ENCODE measurements at places on chromosomes 4 and X. TPM values are rescaled to one million over a fixed set of nuclear protein-coding genes. Genes with fewer than 3 reads are reported as not detected.

DNA sequence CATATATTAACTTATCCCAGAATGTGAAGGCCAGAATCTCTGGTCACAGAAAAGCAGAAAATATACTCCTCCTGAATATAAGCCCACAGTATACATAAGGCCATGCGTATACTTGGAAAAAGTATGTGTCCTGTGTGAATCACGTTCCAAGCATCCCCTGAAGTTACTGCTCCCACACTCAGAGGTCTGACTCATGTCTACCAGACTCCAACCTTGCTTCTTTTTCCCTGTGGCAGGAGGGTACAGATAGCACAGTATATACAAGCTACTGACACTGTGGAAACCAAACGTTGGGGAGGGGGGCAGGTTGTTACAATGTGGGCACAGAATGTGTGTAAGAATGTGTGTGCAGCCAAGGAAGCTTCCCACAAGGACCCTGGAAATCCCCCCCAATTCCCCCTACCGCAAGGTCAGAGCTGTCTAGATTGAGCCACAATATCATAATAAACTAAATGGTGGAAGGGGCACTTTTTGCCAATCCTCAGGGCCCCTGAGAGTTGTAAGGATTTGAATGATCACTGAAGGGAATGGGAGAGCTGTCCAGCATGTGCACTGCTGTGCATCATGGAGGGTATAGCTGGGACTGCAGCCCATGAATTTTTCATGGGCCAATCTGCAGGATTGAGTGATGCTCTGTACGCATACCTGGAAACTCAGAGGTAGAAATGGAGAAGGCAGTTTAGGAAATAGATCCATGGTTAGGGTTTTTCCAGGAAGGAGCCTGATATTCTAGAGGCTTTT, 7.4 kb upstream of the RELL1 start:
- peak; percentile 78 for DNase-seq

GRCh38 chrX:111167334-111167733, 71.3 kb downstream of the PAK3 start:
- no peak for DNase-seq

GRCh38 chr4:107931775-107932321, 499 bp downstream of the CYP2U1 start:
- DNase-seq: no peak

- DNase-seq: no peak
Observed at GRCh38 chr4:105107095-105107856, 39.4 kb upstream of the TET2 start.

GRCh38 chr4:10530137-10530786, 73.0 kb upstream of the ZNF518B start:
- DNase-seq: no peak

GRCh38 chr4:170386511-170386910, 296.8 kb upstream of the AADAT start:
- no peak for DNase-seq

- no peak for DNase-seq
Observed at GRCh38 chr4:97027728-97028410, 1115.4 kb downstream of the STPG2 start.

GRCh38 chr4:6258741-6259140, 10.9 kb upstream of the WFS1 start:
- DNase-seq: no peak

GRCh38 chr4:142383800-142384470, 462.2 kb downstream of the INPP4B start:
- DNase-seq: peak; percentile 80

GRCh38 chrX:67338262-67338661, 205.6 kb upstream of the AR start:
- no peak for DNase-seq

DNA sequence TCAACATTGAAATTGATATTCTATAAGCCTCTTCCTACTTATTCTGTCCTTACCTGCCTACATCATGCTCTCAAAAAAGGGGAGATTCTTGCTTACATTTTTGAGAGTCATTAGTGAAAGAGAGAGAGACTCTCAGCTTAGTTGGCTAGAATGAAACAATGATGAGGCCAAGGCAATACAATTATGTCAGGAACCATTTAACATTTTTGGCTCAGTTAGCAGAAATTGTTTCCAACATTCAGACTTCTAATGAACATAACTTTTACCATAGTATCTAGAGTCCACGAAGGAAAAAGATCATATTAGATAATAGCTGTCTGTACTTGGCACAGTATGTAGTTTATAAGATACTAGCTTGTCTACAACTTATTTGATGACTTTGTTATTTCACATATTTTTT, 263.7 kb upstream of the ARX start:
- DNase-seq: no peak

DNA sequence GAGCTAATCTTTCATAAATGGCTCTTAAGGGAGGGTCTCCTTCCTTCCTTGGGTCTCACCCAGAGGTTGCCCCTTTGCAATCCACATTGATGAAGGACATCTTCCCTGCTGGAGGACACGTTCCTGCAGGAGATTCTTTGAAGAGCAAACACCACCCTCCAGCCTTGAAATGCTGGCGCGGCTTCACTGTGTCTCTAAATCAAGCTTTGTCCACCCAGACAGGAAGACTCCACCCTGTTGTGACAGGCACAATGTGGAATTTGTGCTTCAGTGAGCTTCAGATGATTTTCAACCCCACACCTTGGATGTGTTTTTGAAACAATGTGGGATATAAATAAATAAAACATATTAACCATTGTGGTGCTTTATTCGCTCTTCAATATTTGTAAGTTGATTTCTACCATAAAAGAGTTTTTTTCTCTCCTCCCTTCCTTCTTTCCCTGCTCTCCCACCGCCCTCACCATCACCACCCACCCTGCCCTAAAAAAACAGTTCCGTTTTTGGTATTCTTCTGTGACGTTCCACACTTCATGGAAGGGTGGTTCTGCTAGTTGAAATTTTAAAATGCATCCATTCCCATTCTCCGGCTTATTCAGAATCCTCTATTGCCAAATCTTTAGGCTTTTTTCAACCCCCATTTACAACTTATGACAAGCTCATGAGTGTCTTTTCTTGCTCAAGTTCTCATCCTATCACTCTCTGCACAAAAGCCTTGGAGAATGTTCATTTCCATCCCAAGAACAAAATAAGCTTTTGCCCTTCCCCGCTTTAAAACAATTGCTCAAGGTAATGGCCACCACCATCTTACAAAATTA, 264.3 kb downstream of the RAPGEF2 start:
- DNase-seq: peak; percentile 9

- DNase-seq: peak; percentile 31
Observed at GRCh38 chrX:56812515-56813105, 83.6 kb downstream of the NBDY start.

DNA sequence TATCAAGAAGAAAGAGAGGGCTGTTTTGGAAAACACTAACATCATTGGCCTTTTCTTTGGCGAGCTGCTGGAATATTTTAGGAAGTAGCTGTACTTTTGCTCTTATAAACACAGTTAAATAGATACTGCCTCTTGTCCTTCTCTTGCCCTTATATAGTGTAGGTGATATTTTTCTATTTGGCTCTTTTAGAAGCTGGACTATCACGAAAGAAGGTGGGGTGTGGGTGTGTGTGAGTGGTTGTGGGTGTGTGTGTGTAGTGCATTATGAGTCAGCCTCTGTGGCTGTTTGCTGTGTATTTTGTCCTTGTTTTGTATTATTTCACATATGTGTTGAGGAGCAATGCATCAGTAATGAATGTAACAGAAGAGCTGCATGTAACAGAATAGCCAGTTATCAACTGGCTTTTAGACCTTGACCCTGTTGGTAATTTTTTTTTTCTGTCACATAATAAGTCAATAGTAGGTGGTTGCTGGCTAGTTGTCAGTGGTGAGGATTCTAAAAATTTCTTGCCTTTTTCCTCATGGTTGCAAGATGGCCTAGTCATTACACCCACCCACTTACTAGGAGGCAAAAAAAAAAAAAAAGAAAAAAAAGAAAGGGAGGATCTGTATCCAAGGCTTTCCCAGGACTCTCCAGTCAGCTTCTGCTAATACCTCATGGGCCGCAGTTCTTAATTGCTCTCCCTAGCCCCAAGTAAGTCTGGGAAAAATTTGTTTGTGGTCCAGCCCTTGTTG, 23.8 kb downstream of the ARHGAP10 start:
- peak; percentile 26 for DNase-seq

- no peak for DNase-seq
Observed at GRCh38 chrX:73069365-73070035, 9.8 kb downstream of the PABPC1L2A start.

DNA sequence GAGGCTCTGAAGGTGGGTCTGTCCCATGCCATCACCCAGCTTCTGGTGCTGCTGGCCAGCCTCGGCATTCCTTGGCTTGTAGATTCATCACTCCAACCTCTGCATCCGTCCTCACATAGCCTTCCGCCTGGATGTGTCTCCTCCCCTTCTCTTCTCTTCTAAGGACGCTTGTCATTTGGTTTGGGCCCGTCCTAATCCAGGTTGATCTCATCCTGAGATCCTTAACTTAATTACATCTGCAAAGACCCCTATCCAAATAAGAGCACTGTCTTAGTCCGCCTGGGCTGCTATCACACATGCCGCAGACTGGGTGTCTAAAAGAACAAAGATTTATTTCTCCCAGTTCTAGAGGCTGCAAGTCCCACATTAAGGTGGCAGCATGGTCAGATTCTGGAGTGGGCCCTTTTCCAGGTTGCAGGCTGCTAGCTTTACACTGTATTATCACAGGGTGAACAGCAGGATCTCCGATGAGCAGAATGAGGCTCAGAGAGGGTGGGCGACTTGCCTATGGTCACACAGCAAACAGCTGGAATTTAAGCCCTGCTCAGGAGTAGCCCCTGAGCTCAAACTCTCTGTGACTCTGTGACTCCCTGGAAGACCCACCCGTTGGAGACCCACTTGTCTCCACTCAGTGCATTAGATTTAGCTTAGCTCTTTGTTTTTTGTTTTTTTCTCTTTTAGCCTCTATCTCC, 113.1 kb downstream of the STK32B start:
- DNase-seq: no peak

- no peak for DNase-seq
Observed at GRCh38 chr4:17930256-17930655, 91.3 kb downstream of the LCORL start.

GRCh38 chr4:81648576-81649275, 177.0 kb upstream of the RASGEF1B start:
- no peak for DNase-seq

TSPAN6 gene
- 23.5 TPM for total RNA-seq

MAGEB10 gene
- not detected for total RNA-seq

IL1RAPL2 gene
- total RNA-seq: 0.58 TPM

DCAF8L2 gene
- not detected for total RNA-seq

ZCCHC12 gene
- 0.19 TPM for total RNA-seq

SH3RF1 gene
- 10.5 TPM for total RNA-seq

FHIP1A gene
- total RNA-seq: 1.3 TPM

DSPP gene
- total RNA-seq: not detected

MSANTD1 gene
- 0.06 TPM for total RNA-seq
